ENCODE measurements at places on chromosomes 2 and 18.

DNA sequence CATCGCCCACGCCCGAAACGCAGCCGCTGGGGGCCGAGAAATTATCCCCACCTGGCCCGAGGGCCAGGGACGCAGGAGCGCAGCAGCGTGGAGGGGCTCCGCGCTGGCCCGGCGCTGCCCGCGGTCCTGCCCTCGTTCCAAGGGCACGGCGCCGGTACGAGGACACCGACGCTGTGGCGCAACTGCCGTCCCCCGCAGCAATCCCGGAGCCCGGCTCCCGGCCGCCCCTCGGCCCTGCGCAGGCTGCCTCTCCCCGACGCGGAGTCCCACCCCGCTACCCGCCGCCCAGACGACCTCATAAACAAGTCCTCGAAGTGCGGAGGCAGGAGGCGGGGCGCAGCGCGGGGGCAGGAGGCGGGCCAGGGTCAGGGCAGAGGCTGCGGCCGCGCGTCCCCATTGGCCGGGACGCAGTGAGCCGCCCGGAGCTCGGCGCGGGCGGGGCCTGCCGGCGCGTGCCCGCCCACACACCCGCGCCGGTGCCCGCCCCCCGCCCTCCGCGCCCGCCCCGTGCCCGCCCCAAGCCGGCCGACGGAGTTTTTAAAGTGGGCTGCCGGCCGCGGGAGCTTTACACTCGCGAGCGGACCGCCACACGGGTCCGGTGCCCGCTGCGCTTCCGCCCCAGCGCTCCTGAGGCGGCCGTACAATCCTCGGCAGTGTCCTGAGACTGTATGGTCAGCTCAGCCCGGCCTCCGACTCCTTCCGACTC, at the start of gene EPAS1:
EPAS1 (plus strand) TSS at position 568 of the 706 bp plus-strand sequence. CDS start 505 bp downstream, outside the sequence.
- peak; percentile 83 for DNase-seq

DNA sequence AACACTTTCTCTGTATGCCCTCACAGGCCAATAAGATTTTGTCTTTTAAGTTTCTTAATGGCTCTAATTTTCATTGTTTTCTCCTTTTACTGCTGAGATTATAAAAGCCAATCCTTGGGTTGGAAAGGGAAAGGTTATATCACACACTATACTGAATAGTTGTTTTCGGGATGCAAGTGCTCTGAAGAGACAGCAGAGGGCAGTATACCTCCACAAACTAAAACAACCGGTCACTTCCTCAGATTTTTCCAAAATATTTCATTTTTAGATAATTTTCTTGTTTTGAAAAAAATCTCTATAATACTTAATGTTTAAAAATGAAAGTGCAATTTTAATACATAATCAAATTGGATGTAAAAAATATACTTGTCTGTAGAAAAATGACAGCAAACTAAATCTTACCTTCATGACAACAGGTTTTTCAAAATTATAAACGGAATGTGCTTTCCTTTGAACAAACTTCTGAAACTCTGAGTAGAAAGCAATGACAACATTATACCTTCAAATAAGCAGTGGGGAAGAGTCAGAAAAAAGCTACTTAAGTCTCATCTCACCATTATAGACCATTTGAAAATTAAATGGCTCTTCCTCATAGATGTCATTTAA, 82.7 kb downstream of the ORC4 start:
- no peak for DNase-seq

GRCh38 chr2:72340665-72341064, 193.0 kb upstream of the CYP26B1 start:
- no peak for DNase-seq

GRCh38 chr2:20622731-20623130, 28.2 kb downstream of the HS1BP3 start:
- no peak for DNase-seq

DNA sequence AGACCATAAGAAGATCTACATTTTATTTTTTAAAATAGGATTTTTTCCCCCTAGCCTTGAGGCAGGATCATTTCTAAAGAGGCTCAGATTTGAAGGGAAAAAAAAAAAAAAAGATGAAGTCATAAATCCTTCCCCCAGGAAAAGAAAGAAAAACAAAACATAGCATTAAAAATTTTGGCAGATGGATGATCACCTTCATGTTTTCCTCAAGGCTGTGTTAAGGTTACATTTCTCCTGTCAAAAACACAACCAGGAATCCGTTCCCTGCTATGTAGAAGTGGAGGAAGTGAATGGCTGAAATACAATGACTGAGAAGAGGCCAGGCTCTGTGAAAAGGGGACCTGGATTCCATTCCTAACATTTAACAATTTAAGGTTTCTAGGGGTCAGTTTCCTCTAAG, 56.2 kb downstream of the EPHA4 start:
- no peak for DNase-seq

GRCh38 chr18:46555724-46556123, 101.3 kb downstream of the LOXHD1 start:
- no peak for DNase-seq

- DNase-seq, result no peak
These were observed 10.4 kb upstream of the LRRFIP1 start for GRCh38 chr2:237616734-237617586.

GRCh38 chr2:88126772-88127637, 857 bp downstream of the FABP1 start:
- no peak for DNase-seq

DNA sequence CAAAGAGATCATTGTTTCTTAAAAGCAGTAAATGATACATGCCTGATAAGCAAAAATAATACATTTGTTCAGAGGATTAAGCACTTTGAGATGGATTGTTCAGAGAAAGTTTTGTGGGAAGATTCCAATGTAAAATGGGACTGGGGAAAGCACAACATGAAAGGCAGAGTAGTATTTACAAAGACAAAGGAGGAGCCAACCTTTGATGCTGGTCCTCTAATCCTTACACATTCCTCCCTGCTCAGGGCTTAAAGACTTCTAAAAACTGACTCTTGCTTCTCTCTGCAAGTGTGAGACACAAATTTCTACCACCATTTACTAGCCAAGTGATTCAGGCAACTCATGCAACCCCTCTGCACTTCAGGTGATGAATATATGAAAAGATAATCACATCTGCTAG, 47.2 kb upstream of the REG3G start:
- DNase-seq, result no peak

- no peak for DNase-seq
These were observed 235.8 kb upstream of the RAB12 start for GRCh38 chr18:8373486-8373885.

DNA sequence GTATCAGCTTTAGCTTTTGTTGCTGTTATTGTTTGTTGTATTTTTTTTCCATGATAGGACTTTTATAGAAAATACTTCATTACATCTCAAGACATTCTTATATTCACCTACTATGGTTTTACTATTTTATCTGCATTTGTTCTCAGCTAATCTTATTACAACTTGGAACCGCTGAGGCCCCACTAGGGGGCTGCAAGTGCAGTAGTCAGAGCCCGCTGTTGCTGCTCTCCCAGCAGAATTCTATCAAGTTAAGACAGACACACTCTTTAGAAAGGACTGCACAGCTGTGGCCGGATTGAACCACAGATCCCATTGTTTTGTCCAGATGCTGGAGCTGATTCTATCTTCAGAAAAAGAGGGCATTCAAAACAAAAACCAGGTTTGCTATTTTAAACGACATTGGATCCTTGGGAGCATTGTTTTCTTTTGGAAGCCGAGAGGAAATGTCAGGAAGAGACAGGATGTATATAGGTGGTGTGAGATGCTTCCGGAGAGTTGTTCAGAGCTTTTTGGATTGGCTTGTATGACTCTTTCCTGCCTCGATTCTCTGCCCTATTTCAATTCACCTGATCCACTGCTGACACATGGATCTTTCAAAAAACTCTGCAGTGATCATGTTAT, 105.7 kb upstream of the GAREM1 start:
- DNase-seq, result no peak

GRCh38 chr2:160042054-160042453, 20.4 kb downstream of the PLA2R1 start:
- DNase-seq, result no peak

DNA sequence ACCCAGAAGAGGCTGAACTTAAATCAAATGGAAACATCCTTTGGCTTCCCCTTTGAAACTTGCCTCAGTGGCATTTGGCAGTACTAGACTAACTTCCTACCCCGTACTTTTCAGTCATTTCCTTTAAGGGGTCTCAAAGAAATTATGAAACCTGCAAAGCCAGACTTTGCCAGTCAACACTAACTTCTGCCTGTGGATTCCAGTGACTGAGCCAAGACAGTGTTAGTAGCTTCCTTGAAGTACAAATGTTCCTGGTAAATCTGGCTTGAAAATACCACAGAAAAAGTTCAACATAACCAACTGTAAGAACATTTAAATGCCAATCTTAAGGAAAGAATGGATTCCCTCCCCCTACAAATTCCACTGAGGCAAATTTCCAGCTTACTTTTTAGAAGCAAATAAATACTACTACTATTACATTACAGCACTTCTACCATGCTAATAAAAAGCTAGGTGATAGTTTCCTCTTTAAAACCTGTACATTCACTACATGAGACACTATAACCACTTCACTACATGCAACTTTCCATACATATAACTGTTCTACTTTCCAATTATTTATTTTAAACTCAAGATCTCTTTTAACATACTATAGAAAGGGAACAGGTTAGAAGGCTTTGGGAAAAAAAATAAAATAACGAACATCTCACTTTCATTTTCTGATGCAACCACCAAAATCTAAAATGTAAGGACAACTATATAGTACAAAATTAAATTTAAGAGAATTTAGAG, 2.4 kb downstream of the PELI1 start:
- DNase-seq, result no peak

GRCh38 chr2:215811409-215812345, 201.7 kb downstream of the MREG start:
- DNase-seq, result no peak

- no peak for DNase-seq
These were observed 235.4 kb downstream of the CELF4 start for GRCh38 chr18:37330173-37330572.

- DNase-seq, result no peak
These were observed 152.9 kb upstream of the MEIS1 start for GRCh38 chr2:66281980-66282379.

GRCh38 chr2:230131366-230131765, 62.6 kb upstream of the SLC16A14 start:
- DNase-seq, result no peak

GRCh38 chr2:189177251-189177840, 2.2 kb downstream of the COL5A2 start:
- no peak for DNase-seq

GRCh38 chr2:61658841-61659780, 121.0 kb upstream of the XPO1 start:
- DNase-seq, result no peak

DNA sequence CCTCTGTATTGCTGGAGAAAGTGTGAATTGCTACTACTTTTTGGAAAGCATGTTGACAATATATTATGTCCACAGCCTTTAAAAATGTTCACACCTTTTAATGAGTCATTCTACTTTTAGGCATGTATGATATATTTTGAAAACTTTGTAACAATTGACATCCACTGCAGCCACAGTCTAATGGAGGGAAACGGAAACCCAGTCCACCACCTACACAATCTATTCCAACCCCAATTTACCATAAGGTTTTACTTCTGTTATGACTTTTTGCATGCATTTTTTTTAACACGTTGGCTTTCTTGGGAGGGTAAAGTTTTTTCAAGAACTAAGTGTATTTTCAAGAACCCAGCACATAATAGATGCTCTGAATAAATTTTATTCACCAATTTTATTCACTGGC, 38.5 kb upstream of the ATP8B1 start:
- no peak for DNase-seq

DNA sequence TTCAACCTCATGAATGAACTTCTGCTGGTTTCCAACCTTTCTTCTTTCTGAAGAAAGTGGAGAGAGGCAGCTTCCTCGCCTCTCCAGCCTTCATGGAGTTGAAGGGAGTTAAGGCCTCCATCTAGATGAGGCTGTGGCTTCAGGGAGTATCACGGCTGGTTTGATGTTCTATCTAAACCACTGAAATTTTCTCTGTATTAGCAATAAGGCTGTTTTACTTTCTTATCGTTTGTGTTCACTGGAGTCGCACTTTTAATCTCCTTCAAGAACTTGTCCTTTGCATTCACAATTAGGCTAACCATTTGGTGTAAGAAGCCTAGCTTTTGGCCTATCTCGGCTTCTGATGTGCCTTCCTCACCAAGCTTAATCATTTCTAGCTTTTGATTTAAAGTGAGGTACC, 19.9 kb upstream of the CTDP1 start:
- DNase-seq, result no peak

- DNase-seq, result no peak
These were observed 42.0 kb downstream of the EHD3 start for GRCh38 chr2:31275976-31276375.

DNA sequence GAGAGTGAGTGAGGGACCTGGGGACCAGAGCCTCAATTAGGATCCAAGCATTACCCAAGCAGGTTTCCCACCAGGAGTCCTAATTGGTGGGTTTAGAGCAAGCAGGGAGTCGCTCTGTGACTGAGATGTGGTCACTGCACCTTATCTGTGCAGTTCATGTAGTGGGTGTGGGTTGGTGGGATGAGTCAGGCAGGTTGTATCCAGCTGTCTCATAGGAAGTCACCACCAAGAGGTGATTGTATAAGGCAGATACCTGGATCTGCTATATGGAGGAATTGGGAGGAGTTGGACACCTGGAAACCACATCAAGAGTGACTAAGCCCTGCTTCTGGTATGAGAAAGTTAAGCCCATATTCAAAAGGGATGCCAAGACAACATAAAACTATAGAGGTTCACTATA, 106.8 kb downstream of the ARHGAP28 start:
- DNase-seq, result no peak

- peak; percentile 57 for DNase-seq
These were observed 34.3 kb downstream of the GPC1 start for GRCh38 chr2:240469740-240470139.

DNA sequence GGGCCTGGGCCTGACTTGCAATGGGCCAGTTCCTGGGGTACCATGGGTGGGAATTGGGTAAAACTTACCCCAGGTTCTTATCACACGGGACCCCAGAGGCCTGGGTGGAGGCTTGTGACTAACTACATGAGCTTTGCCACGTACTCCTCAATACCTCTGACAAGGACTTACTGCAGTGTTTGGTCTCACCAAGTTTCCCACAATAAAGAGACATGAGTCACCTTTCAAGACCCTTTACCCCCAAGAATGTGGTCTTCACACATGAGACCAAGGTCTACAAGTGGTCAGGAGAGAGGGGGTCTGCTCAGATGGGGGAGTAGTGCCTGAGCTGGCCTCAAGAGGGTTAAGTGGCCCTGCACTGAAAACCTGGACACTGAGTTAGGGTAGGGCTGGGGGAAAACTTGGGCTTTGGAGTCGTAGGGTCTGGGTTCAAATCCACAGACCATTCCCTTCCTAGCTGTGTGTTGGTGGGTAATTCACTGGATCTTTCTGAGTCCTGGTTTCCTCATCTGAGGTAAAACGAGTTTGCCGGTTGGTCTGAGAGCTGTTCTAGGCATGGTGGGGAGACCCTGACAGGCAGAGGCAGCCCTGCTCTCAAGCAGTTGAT, 2.0 kb upstream of the GNLY start:
- DNase-seq, result no peak

GRCh38 chr18:50458366-50458765, 83.5 kb downstream of the SKA1 start:
- DNase-seq, result no peak
